ENCODE measurements at places on chromosomes 11 and 22.
A peak's percentile ranks its signal among the peaks of the same experiment; 100 is the strongest.

DNA sequence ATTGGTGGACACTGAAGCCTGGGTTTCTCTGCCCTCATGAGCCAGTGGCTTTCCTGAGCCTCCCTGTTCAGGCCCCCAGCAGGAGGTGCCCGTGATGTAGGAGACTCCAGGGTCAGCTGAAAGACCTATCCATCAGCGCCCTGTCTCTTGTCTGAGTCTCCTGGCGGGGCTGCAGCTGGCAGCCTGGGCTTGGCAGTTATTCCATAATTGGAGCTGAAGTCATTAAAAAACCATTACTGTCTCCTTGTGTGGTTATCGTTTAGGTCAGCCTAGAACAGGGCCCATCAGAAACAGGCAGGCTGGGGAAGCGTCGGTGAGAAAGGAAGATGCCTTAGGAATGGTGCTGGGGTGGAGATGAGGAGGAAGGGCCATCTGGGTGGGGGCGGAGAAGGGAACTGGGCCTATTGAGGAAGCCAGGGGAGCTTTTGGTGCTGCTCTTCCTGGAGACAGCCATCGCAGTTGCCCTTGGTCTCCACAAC, 5.0 kb downstream of the TUB start:
- no peak for DNase-seq

DNA sequence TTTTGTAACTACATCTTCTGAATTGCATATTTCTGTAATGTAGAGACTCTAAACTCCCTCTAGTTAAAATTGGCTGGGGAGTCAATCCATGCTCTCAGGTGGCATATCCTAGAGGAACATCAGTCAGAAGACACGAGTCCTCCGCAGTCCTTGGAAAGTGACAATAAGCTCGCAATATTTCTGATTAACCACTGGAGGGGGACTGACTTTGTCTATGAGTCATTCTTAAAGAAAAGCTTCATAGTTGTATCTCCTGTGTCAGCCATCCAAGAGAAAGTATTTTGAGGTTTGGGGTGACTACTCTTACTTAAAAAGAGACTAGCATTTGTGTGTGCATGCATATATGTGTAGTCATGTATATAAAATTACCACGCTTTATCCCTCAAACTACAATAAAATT, 60.2 kb downstream of the SLN start:
- DNase-seq = no peak

DNA sequence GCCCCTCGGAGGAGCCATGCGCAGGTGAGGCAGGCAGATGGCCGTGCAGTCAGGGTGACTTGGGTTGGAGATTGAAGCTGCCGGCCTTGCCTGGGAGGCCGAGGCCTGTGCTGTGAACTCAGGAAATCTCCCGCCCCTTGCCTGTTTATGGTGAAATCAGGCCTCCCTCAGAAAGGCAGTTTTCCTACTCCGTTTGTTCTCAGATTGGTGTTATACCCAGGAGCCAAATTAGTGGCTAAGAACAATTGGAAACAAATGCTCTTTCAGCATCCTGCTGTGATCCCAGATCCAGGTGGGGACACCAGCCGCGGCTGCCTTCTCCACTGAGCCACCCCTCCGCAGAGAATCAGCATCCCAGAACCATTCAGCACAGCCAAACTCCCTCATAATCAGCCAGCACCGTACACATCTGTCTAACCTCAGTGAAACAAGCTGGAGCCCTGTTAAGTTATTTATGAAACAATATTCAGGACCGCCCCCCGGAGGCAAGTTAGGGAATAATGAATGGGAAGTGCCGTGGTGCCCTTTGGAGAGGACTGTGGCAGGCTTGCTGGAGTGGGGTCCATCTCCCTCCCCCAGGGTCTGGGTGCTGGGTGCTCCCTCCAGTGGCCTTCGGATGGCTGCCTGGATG, 60.0 kb downstream of the PKNOX2 start:
- DNase-seq = no peak

DNA sequence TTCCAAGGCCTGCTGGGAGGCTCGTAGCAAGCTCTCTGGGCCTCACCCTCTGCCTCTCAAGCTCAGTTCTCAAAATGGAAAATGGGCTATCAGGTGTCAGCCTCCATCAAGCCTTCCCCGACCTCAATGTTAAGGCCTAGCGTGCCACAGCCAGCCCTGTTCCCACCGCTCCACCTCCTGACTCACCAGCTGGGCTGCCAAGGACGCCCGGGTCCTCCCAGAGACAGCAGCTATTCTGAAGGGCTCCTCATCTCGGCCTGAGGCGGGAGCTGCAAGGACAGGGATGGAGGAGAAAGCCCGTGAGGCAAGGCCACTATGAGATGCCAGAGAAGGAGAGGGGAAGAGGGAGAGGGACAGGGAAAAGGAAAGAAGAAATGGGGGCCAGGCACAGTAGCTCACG, 19.9 kb downstream of the ARAP1 start:
- DNase-seq = no peak

GRCh38 chr11:46896719-46897406, 21.5 kb downstream of the LRP4 start:
- DNase-seq = no peak

DNA sequence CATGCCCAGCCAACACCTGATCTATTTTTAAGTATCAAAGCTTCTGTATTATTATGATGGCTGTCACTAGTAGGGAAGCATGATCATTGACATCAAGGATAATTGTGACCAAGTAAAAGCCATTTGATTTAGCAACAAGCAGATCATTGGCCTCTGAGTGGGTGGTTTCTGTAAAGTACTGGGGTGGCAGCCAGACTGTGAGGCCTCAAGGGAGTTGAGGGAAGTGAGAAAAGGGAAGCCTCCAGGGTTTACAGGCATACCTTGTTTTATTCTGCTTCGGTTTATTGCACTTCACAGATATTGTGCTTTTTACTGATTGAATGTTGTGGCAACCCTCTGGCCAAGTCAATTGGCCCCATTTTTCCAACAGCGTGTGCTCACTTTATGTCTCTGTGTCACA, 60.1 kb downstream of the PRR5L start:
- no peak for DNase-seq

DNA sequence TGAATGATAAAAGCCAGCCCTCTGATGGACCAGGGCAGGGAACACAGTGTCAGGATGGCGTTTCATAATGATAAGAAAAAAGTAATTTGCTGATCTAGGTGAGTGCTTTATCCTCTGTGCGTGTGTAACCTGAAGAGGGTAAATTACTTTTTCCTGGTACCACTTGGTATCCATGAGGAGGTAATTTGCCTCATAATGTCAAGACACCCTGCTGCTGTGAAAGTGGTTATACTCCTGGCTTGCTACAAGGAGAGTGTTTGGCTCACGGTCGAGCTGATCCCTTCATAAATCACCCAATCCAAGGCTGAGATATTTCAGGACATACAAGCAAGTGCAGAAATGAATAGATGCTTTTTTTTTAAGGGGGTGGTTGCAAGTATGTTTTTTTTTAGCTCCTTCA, 207.2 kb upstream of the PGR start:
- DNase-seq = peak; percentile 3

- DNase-seq = no peak
Observed at GRCh38 chr22:18114495-18114894, 3.9 kb downstream of the TUBA8 start.

GRCh38 chr22:50660306-50660705, 12.3 kb upstream of the SHANK3 start:
- DNase-seq = no peak

DNA sequence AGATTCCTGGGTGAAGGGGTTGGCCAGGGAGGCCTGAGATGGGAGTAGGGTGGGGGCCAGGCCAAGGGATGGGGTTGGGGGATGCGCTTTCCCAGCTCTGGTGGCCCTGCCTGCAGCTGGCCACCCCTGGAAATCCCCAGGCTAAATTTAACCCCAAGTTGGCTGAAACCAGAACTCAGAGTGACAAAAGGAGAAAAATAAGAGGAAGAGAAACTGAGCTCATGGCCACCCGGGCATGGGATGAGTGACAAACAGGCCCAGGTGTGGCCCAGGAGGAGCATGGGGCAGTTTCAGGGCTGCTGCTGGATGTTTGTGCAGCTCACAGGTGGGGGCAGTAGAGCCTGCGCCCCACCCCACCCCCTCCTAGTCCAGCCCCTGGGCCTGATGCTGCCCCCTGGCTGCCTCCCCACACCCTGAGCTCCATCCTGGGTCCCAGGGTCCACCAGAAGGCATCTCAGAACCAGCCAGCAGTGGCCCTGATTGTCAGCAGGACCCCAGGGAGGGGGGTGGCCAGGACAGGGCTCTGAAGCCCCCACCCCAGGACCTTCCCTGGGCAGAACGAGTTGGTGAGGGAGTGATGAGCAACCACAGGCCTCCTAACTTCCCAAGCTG, 48.0 kb downstream of the IGLL5 start:
- no peak for DNase-seq

GRCh38 chr11:83249972-83250593, 36.1 kb downstream of the CCDC90B start:
- DNase-seq = no peak

GRCh38 chr11:107848345-107848744, 10.2 kb downstream of the SLC35F2 start:
- DNase-seq = no peak

DNA sequence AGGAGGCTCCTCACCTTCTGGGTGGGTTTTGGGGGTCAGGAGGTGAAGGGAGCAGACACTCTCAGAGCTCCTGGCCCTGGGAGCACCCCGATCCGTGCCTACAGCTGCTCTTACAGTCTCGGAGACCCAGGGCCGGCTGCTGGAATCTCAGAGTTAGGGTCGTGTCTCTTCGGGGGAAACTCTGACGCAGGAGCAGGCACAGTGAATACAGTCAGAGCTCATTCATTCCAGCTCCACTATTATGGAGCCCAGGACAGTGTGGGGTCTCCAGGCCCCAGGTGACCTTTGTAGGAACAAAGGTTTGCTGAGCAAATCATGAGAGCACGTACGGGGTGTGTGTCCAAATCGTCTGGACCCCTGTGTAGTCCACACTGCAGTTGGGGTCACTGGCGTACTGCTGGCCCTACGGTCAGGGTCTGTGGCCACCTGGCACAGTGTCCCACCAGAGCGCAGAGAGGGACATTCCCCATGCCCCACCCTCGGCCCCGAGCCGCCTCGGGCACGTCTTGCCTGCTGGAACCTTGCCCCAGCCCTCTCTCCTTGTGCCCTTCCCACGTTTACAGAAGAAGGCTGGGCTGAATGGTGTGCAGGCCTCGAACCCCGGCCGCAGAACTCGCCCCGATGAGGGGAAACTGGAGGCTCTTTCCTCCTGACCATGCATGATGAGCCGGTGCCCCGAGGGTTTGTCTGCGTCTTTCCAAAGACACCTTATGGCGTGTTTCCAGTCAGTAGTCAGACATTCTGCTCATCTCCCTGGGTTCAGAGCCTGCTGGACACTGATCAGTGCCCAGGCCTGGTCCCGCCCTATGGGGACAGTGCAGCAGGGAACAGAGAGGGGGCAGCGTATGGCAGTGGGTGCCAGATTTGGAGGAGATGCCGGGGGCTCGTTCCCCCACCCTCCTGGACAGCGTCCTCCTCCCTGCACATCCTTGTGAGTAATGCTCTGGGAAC, 1166.6 kb downstream of the BRD1 start:
- DNase-seq = no peak

- DNase-seq = no peak
Observed at GRCh38 chr11:117597071-117597470, 199.9 kb downstream of the DSCAML1 start.

- no peak for DNase-seq
Observed at GRCh38 chr11:119739021-119739703, 10.2 kb upstream of the NECTIN1 start.

DNA sequence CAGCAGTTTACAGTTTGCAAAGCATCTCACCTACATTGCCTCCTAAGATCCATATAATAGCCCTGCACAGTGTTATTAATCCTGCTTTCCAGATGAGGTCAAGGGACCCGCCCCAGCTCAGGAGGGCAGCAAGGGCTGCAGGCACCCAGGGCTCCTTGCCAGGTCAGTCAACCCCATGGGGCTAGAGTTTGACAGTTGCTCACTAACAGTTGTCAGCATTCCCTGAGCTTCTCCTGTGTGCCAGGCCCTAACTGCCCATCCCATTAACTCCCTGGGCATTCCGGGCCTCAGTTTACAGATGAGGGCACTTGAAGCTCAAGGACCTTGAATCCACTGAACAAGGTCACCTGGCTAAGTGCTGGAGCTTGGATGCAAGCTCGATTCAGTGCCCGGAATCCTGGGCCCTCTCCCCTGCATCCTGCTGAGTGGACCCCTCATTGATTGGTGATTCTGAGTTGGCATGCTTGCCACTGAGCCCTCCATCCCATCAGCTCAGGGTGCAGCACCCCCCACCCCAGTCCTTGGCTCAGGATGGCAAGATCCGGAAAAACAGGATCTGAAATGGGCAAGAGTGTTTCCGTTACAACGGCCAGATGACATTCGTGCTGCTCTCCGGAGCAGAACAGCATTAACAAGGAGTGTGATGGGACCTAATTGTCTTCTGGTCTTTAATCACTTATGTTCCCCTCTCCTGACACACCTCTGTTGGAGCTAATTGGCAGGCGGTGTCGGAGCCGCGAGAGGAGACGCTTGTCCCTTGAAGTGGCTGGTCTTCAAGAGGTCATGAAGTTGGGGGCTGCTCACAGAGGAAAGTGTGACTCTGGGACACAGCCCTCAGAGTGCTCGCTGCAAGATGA, 87.4 kb upstream of the SHISAL1 start:
- no peak for DNase-seq

GRCh38 chr11:119652907-119653659, 75.9 kb downstream of the NECTIN1 start:
- no peak for DNase-seq

DNA sequence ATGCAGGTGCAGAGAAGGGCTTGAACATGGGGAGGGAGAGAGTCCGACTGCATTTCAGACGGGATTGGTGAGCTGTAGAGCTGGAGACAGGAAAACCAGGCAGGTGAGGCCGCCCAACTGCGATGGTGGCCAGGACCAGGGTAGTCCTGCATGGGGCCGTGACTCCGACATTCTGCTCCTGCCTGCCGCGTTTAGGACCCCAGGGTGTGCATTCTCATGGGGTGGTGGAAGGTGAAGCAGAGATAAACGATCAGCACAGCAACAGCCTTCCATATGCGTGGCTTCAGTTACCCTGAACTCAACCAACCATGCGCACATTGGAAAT, 29.3 kb downstream of the SHANK2 start:
- no peak for DNase-seq

DNA sequence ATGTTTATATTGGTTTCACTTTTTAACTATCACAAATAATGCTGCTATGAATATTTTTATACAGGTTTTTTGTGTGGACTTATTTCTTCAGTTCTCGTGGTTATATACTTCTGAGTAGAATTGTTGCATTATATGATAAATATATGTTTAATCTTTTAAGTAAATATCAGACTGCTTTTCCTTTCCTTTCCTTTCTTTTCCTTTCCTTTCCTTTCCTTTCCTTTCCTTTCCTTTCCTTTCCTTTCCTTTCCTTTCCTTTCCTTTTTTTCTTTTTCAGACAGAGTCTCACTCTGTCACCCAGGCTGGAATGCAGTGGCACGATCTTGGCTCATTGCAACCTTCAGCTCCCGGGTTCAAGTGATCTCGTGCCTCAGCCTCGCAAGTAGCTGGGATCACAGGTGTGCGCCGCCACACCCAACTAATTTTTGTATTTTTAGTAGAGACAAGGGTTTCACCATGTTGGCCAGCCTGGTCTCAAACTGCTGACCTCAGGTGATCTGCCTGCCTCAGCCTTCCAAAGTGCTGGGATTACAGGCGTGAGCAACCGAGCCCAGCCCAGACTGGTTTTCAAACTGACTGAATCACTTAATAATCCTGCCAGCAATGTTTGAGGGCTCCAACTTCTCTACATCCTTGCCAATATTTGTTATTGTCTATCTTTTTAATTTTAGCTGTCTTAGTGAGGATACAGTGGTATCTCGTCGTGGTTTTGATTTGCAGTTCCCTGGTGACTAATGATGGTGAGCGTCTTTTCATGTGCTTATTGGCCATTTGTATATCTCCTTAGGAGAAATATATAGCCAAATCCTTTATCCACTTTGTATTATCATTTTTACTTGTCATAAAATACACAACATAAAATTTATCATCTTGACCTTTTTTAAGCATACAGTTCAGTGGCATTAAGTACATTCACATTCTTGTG, 21.9 kb downstream of the HTR3B start:
- no peak for DNase-seq
